Right ventricle myocardium superior (tissue), 1 donor: ENCODE measurements at places on chromosomes 4 and X. TPM values are rescaled to one million over a fixed set of nuclear protein-coding genes. Genes with fewer than 3 reads are reported as not detected.

DNA sequence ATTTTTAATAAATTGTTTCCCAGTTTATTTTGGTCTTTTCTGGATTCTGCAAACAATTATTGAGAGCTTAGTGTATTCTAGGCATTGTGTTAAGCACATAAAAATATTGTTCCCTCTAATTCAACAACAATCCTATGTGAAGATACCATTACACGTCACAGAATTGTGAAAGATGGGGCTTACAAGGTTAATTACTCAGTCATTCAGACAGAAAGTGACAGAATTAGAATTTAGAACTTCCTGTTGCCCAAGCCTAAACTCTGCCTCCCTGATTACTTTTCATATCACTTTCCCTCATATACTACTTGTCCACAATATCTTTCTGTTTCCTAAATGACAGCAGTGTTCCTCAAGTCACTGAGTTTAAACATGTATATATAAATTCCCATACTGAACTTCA lies 186.7 kb upstream of the VEGFC start:
- DNase-seq: no peak

Gene POF1B
- 1.2 TPM for total RNA-seq

DNA sequence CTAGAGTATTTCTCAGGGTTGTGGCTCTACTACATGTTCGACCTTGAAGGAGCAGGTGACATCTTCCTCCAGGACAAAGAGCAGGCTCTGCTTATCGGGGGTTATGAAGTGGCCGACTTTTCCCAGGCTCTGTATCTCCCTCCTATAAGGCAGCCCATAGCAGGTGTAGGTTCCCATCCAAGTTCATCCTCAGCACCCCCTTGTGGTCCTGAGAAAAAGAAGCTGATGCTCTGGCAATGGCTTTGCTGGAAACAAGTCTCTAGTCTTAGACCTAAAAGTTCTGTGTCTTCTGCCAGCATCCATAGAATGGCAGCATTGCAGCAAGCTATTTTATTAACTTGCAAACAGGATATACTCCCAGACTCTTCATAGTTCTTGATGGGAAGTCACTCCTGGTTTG lies 836.6 kb upstream of the PRKX start:
- no peak for DNase-seq

DNA sequence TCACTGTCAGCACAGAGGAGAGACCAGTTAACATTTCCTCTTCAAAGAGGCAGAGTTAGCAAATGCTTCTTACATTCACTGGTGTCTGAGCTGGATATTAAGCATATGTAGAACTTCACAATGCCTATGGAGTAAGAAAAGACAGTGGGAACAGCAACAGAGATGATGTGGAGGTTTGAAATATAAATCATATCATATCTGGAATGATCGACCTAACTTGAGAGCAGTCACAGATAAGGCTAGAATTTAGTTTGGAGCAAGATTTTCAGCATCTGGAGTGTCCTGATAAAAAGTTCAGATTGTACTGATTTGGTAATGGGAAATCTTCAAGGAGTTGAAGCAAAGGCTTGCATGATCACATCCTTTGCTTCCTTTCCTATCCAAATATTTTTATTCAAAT lies 90.5 kb upstream of the ANKRD50 start:
- no peak for DNase-seq

- no peak for DNase-seq
These were observed 29.2 kb downstream of the IGFBP7 start for GRCh38 chr4:57080781-57081650.

Gene RNF212
- 0.30 TPM for total RNA-seq

Gene GLRA2
- not detected for total RNA-seq

- no peak for DNase-seq
These were observed 164.5 kb upstream of the MAP3K15 start for GRCh38 chrX:19679787-19680186.

DNA sequence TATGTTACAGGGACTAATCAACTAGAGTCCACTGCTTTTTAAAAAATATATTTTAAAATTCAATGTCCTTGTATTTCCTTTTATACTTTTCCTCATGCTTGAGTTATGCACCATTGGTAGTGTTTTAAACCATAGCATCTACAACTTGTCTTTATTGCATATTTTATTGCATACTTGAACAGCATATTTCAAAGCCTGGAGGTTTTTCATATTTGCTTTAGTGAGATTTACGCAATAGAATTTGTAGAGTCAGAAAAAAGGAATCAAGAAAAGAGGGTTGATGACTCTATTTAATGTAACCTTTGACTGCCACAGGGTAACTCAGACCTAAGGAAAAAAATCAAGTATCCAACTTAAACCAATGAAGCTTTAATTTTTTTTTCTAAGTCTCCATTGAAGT lies 1165.7 kb upstream of the IGFBP7 start:
- no peak for DNase-seq

DNA sequence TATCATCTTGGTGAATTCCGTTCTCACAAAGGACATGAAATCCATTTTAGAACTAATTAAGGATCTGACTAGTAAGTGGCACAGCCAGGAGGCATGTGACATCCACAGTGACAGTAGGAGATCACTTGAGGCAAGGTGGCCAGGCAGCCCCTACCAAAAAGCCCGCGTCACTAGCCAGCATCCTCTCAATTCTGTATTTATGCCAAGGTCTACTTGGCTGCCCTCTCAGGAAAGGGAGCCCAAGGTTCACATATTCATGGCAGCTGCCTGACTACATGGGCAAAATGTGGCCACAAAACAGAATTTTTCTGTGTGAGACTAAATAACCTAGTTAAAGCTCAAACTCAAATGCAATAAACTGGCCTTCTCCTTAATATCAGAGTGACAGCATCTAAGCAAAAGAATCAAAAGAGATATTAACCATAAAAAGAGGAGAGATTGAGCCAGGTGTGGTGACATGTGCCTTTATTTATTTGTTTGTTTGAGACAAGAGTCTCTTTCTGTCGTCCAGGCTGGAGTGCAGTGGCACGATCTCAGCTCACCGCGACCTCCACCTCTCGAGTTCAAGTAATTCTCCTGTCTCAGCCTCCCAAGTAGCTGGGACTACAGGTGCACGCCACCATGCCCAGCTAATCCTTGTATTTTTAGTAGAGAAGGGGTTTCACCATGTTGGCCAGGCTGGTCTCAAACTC lies 51.5 kb downstream of the SLC9A7 start:
- no peak for DNase-seq

DNA sequence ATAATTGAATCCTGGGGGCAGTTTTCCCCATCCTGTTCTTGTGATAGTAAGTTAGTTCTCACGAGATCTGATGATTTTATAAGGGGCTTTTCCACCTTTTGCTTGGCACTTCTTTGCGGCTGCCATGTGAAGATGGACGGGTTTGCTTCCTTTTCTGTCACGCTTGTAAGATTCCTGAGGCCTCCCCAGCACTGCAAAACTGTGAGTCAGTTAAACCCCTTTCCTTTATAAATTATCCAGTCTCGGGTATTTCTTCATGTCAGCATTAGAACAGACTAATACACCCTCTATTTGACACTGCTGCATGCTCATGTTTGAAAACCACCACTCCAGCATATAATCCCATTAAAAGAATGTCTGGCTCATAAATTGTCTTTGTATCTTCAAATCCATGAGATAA lies 264.4 kb upstream of the ITM2A start:
- DNase-seq: no peak

- DNase-seq: no peak
These were observed 91.6 kb downstream of the AREG start for GRCh38 chr4:74536557-74536956.
